ENCODE measurements at places on chromosomes 4 and X. TPM values are rescaled to one million over a fixed set of nuclear protein-coding genes. Genes with fewer than 3 reads are reported as not detected.

Gene RAB39B
- total RNA-seq: 3.0 TPM

Gene RPL9
- total RNA-seq: 4,608 TPM

Gene CBLL2
- total RNA-seq: 1.8 TPM

Gene CENPE
- 0.38 TPM for total RNA-seq

Gene ZAR1
- not detected for total RNA-seq

Gene CSN1S1
- not detected for total RNA-seq

Gene ADH1B
- 189 TPM for total RNA-seq

DNA sequence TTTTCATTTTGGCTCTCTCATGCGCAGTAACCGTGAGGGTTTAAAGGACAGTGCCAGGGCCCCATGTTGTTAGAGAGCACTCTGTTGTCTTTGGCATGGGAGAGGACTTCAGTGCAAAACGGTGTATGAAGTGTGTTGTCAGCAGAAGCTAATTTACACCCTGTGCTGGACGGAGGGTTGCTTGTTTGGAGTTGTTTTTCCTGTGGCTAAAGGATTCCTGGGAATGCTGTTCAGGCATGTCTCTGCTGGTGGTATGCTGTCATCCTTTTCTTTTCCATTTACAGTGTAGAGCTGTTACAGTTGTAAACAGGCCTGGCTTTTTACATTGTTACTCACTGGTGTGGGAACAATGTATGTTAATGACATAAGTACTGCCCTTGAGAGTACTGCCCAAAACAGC lies 206.3 kb downstream of the CBR4 start:
- no peak for DNase-seq

- peak; percentile 63 for DNase-seq
Measured at GRCh38 chrX:154457491-154458115, 478 bp upstream of the PLXNA3 start.

DNA sequence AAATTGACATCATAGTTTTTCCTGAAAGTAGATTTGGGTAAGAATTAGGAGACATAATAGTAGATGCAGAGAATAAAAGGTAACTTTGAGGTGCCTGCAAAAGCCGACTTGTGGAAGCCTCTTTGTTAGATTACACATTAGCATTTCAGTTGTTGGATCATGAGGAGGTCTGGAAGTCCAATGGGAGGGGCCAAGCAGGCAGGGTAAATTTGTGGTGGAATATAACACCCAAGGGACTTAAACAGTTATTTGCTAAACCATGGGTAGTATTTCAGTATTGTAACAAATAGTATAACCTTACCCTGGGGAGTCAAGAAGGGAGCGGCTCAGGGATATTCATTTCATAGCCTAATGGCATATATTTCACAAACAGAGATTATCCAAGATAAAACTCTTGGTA lies 810.7 kb upstream of the AMOT start:
- DNase-seq: no peak

- no peak for DNase-seq
Measured at GRCh38 chr4:130812117-130812765, 1716.3 kb downstream of the C4orf33 start.

- DNase-seq: no peak
Measured at GRCh38 chr4:147117431-147117830, 171.8 kb upstream of the TTC29 start.

- no peak for DNase-seq
Measured at GRCh38 chr4:105509291-105509690, 35.4 kb upstream of the PPA2 start.

DNA sequence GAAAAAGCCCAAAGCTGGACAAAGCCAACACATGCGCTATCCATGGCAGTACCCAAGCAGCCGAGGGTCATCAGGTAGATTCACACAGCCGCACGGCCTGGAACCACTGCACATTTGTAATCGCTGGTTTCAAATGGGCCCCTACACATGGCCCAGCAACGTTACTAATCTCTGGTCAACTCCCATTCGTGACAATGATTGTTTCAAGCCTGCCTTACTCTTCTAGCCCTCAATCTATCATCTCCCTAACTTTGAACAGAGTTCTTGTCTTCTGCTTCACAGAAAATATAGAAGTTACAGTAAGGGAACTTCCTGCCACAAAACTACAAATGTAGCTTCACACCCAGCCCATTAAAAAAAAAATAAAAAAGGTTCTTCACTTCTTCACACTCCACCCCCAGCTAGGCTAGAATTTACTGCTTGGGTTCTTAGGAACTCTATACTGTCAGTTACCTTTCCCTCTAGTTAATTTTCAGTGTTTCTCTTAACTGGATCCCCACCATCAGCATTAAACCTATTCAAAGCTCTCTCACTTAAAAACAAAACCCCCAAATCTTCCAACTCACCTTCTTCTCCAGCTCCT lies 24.2 kb downstream of the CASP3 start:
- no peak for DNase-seq

- DNase-seq: no peak
Measured at GRCh38 chr4:98939438-98939837, 10.5 kb upstream of the EIF4E start.

GRCh38 chrX:137313627-137314026 lies 252.3 kb upstream of the ZIC3 start:
- DNase-seq: no peak

GRCh38 chrX:2478546-2479419 lies 22.0 kb downstream of the DHRSX start:
- no peak for DNase-seq

- DNase-seq: no peak
Measured at GRCh38 chr4:183180096-183180495, 81.0 kb downstream of the WWC2 start.

DNA sequence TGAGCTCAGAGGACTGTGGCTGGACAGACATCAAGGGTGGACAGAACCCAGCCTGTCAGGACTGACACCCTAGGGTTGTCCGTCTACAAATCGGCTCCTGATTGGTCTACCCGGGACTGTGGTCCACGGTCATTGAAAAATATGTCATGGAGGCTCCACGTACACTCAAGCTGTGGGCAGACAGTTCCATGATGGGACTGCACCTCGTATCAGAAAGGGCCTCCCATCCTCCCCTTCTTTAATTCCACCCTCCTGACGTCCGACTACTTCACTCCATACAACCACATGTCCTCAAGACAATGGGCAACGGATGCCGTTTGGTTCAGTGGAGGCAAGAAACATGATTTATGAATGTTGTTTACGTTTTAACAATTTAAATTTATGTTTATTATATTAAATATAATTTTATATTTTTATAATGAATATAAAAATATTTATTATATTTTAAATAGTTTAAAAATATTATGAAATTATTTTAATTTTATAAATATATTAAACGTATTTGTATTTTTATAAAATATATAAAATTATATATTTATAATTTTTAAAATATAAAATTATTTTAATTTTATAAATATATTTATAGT lies 58.0 kb upstream of the SHOX start:
- DNase-seq: no peak

Data from thyroid gland (tissue), 4 donors.